ENCODE measurements at places on chromosomes 3 and 15.

DNA sequence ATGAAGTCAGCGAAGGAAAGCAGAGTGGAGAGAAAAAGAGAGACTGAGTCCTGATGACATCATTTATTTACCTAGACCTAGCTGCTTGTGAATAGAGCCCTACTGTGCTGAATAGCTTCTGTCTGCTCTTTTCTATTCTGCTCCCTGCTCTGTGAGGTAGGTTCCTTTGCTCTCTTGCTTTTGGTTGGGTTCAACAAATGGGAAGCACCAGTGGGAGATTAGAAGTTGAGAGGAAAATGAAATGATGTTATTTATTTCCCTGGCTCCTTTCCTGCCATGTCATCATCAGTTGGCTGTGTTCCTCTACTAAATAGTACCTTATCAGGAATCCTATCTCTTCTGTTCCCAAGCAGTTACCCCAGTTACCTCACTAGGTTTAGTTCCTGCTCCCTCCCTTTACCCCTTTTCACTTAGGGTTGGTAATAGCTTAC, 23.5 kb downstream of the DTWD1 start:
- no peak for DNase-seq

DNA sequence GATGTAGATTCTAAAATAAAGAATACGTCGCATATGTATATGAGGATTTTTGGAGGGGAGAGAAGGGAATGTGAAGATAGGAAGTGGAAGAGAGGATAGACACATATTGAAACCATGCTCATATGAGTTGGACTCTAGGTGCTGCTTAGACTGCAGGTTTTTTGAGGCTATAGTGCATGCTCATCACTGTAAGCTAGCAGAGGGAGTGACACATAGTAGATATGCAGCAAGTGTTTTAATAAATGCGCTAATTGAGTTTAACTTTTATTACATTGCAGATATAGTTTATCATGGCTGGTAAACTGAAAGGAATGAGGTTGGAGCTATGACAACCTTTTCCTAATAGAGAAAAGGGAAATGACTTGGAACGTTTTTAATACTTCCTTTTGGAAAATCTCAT, 7.7 kb downstream of the SEMA6D start:
- no peak for DNase-seq

GRCh38 chr15:78712797-78713515, 71.9 kb upstream of the CHRNB4 start:
- no peak for DNase-seq

GRCh38 chr3:27990324-27990723, 251.1 kb upstream of the CMC1 start:
- no peak for DNase-seq

- DNase-seq = no peak
Measured at GRCh38 chr15:70355275-70355795, 257.6 kb upstream of the TLE3 start.

GRCh38 chr3:128378631-128379347, 87.9 kb downstream of the DNAJB8 start:
- DNase-seq = no peak

GRCh38 chr15:45458746-45459403, 63.7 kb downstream of the SLC30A4 start:
- peak; percentile 69 for DNase-seq

DNA sequence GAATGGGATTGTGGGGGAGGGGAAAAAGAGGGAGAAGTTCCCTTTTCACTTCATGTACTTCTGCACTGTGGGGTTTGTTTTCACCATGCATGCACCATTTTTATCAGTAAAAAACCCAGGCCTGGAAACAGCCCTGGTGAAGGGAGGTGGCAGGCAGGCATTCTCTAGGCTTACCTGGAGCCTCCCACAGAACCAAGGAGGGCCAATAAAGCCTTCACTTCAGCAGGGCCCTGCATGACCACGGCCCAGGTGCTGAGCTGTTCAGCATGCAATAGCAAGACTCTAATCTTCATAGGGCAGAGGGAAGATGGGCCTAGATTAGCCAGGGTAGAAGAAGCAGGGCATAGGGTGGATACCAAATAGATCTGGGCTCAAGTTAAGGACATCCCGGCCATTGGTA, 49.6 kb downstream of the SCN5A start:
- no peak for DNase-seq

GRCh38 chr3:29438580-29438979, 157.7 kb downstream of the RBMS3 start:
- no peak for DNase-seq

DNA sequence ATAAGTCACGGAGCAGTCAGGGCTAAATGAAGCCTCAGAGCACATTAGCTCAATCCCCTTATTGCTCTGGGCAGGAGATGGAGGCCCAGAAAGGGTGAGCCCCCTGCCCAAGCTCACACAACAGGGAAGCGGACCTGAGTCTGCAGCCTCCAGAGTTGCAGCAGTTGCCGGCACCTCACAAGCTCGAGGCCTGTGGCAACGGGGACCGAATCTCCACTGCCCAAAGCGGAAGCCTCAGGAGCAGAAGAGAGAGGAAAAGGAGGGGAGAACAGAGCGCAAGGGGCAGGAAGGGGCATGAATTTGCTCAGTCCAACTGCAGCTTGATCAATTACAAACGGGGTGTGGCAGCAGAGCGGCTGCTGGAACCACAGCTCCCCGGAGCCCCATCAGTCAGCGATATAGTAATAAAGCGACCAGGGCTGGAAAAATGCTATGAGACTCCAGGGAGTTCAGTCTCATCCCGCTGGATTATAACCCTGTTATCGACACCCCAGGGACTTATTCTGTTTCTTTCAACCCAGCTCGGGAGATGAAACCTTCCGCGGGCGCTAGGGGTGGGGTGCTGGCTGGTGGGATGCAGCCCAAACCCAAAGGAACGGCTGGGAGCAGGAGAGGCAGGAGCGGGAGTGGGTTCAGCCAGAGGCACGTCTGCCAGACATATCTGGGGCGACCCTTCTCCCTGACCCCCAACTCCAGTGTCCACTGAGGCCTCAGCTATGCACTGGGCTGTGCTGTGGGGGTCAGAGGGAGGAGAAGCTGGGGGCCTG, 219.7 kb upstream of the LINGO1 start:
- no peak for DNase-seq

DNA sequence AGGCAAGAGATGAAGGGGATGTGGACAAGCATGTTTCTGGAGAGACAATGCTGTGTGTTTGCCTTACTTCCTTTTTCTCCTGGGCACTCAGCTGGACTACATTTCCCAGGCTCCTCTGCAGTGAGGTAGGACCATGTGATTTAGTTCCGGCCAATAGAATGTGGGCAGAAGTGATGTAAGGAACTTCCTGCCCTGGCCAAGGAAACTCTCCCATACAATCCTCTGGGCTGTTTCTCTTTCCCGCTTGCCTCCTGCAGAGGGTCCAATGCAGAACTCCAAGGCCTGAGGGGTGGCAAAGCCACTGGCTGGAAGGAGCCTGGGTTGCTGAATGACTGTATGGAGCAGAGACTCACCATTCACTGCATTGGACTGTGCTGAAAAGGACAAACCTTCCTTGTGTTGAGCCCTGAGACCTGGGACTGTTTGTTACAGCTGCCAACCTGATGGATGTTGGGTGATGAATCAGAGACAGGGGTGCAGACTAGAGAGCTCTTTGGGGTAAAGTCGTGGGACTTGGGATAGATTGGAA, 82.7 kb upstream of the SLC6A6 start:
- DNase-seq = no peak

DNA sequence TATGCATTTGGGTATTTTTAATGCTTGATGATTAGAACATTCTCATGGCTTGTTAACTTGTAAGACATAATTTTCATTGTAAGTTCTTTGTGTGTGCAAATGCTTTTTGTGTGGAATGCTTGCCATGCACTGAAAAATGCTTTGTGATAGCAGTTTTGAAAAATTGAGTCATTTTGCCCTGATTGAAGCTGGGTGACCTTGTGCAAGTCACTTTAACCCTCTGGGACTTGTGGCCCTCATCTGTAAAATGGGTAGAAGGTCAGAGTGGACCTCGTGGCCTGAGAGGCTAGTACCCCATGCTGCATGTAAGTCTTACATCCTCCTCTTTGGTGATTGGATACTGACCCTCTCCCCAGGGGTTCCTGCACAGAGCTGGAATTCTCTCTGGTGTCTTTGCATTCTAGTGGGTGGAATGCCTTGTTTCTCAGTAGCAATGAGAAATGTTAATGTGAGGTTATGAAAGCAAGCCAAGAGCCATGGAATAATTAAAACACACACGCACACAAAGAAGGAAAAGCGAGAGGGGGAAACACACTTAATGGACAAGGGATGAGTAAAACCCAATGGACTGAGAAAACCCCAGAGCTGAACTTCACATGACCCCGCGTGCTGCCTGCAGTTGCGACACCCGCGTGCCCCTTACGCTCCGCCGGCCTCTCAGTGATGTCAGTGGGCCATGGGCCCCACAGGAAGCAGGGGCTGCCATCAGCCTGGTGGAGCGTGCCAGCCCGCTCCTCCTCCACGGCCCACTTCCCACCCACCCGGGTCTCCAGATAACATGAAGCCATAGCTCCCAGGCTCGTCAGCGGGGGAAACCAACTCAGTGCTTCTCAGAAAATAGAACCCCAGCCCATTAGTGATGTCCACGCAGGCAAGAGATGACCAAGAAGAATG, 44.0 kb downstream of the SMAD3 start:
- DNase-seq = no peak

- DNase-seq = no peak
Measured at GRCh38 chr15:86885616-86886015, 805.9 kb downstream of the AGBL1 start.

GRCh38 chr15:69034352-69034751, 19.9 kb downstream of the NOX5 start:
- no peak for DNase-seq

GRCh38 chr3:12253516-12254343, 35.1 kb upstream of the PPARG start:
- no peak for DNase-seq

- DNase-seq = no peak
Measured at GRCh38 chr3:177525987-177526712, 328.9 kb upstream of the TBL1XR1 start.

DNA sequence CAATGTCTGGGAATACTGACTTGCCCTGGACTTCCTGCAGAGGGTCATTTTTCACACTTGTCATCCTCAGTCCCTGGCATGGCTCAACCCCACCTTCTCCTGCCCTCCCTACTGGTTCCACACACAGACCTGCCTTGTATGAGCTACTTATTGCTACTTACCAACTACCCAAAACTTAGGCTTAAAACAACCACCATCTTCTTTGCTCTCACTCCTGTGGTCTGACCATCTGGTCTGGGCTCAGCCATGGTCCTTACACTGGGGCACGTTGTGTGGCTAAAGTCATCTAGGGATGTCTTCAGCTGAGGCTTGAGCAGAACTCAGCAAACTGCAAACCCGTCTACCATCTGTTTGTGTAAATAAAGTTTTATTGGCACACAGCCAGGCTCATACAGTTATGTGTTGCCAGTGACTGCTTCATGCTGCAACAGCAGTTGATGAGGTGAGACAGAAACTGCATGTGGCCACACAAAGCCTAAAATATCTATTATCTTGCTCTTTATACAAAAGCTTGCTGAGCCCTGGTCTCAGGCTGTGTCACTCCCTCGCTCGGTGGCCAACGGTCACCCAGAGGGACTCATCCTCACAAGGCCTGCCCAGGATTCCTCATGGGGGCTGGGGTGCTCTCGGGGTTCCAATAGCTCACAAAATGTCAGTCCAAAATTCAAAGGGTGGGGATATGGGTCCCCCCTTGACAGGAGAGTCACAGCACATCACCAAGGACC, 43.5 kb downstream of the KLF15 start:
- DNase-seq = no peak

GRCh38 chr3:127173516-127174166, 19.3 kb upstream of the PRR23E start:
- no peak for DNase-seq

DNA sequence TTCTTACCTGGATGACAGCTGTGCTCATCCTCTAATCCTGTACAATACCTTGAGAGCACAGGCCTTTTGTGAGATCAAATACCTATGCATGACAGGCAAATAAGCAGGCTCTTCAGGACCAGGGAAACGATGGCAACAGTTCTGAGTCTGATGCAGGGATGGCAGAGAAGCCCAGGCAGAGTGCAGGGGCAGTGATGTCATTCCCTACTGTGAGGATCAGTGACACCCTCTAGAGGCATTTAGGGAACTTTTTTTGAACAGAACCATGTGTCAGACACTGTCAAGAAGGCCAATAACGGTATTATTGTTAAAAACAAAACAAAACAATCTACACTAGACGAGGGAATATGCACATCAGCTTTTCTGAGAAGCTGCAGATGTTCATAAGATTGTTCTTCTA, 314.8 kb upstream of the CTDSPL start:
- DNase-seq = no peak

- no peak for DNase-seq
Measured at GRCh38 chr15:98617328-98617980, 30.9 kb upstream of the IGF1R start.

DNA sequence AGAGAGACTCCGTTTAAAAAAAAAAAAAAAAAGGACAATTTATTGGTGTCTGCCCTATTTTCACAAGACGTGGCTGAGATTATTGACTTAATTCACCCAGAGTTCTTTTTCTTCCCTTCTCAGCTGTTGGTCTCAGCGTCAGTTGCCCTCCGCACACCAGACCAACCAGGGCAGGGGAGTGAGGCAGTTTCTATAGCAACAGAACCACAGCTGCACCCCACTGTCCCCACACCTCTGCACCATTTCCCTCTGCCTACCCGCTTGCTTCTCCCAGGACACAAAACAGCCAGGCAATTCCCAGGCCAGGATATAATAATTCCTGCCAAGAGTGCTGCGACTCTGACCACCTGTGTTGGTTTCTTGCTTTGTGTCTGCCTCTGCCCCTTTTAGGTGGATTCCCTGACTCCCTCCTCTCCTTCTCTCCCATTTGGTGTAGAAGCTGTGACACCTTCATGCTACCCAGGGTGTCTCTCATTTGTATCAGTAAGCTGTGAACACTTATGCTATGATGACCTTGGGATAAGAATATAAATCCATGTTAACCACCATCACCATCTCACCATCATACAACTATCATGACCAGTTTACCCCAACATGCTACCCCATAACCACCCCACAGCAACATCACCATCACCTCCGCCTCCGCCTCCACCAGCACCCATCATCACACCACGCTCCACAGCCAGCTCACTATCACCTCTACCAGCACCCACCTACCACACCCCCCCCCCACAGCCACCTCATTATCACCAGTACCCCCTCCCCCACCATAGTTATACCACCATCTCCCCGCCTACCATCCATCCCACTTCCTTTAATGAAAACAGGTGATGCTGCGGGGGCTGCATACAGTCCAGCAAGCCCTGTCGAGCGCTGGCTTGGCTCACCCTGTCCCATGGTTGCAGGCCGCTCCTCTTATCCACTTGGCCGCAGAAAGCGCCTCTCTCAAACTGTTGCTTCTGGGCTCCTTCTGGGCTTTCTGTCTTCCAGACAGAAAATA, 589 bp downstream of the EPB42 start:
- DNase-seq = no peak

DNA sequence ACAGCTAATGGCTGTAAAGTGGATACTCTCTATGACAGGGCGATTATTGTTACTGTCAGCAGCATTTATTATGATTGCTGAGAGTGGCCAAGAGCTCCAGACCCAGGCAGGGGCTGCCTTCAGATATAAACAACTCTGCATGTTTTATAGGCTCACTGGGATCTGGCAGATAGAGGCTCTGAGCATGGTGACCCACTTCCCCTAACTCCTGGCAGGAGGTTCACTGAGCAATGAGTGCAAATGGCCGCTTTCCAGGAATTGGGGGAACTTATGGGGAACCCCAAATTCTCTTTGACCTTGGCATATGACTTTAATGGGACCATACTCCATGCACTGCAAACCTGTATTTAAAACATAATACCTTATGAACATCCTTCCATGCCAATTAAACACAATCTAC, 59.0 kb downstream of the SCN5A start:
- no peak for DNase-seq

- DNase-seq = no peak
Measured at GRCh38 chr15:89441295-89441812, 55.0 kb downstream of the RHCG start.

GRCh38 chr3:135000465-135000864, 205.4 kb downstream of the EPHB1 start:
- DNase-seq = no peak

All from stimulated activated CD4-positive, alpha-beta T cell treated with anti-CD3 and anti-CD28 coated beads, Interleukin-1b, Interleukin-23, amount 100 ng/mL, for 1 hour (primary cell).